ENCODE measurements at places on chromosomes 1 and 21.

GRCh38 chr1:156583821-156584622 lies 4.5 kb downstream of the TTC24 start:
- peak; percentile 84 for DNase-seq

- no peak for DNase-seq
Observed at GRCh38 chr1:85570446-85571180, 9.9 kb upstream of the CCN1 start.

DNA sequence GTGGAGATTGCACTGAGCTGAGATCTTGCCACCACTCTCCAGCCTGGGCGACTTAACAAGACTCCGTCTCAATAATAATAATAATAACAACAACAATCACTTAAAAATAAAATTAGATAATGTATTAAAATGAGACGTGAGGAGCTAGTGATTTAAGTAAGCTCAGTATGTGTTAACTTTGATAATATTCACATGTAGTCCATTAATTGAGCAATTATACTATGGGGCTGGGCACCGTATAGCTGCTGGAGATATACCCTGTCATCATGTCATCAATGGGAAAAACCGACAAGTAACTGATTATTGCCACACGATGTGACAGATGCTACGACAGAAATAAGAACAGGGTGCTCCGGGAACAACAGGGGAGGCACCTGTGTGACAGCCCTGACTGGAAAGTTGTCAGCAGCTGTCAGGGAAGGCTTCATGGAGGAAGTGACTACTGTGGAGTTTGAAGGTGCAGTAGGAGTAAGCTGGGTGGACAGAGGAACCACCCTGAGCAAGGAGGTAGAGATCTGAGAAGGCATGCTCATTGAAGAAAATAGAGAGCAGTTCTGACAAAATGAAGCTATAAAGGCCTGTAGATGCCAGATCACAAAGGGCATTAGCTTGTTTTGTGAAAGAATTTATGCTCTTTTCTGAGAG lies 924 bp upstream of the CAMSAP2 start:
- DNase-seq, result no peak

GRCh38 chr1:193537266-193538002 lies 351.0 kb upstream of the B3GALT2 start:
- DNase-seq, result no peak

- DNase-seq, result no peak
Observed at GRCh38 chr1:39635205-39635870, 4.1 kb downstream of the HEYL start.

DNA sequence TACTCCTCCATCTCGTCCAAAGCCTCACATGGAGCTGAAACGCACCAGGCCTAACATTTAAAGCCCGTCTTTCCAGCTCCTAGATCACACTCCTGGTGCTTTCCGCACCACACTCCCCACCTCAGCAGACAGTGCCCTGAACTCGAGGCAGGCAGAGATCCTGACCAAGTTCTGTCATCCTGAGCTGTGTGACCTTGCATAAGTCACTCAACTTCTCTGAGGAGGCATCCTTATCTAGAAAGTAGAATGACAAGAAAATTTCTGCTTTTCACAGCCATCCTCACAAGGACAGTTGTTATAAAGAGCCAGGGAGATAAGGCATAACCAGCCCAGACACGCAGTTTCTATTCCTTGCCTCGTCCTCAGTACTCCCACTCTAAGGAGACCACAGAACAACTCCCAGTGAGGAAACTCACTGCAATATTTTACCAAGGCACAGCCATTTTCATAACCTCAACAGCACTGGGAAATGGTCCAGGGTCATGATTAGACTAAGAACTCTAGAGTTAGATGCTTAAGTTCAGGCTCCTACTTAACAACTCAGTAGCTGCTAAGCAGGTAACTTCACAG lies 3.1 kb downstream of the LRP8 start:
- no peak for DNase-seq

DNA sequence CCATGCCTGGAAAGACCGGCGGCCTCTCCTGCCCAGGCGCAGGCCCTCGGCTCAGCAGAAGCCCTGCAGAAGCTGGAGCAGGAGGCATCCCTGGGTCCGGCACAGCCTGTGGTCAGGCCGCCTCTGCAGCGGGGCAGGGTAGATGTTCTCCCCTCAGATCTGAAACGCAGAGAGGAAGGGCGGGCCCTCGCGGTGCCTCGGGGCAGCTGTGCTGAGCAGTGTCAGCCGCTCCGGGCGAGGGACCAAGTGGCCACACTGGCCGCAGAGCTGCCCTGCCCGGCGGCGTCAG lies 175.3 kb upstream of the ARHGEF16 start:
- DNase-seq, result no peak

DNA sequence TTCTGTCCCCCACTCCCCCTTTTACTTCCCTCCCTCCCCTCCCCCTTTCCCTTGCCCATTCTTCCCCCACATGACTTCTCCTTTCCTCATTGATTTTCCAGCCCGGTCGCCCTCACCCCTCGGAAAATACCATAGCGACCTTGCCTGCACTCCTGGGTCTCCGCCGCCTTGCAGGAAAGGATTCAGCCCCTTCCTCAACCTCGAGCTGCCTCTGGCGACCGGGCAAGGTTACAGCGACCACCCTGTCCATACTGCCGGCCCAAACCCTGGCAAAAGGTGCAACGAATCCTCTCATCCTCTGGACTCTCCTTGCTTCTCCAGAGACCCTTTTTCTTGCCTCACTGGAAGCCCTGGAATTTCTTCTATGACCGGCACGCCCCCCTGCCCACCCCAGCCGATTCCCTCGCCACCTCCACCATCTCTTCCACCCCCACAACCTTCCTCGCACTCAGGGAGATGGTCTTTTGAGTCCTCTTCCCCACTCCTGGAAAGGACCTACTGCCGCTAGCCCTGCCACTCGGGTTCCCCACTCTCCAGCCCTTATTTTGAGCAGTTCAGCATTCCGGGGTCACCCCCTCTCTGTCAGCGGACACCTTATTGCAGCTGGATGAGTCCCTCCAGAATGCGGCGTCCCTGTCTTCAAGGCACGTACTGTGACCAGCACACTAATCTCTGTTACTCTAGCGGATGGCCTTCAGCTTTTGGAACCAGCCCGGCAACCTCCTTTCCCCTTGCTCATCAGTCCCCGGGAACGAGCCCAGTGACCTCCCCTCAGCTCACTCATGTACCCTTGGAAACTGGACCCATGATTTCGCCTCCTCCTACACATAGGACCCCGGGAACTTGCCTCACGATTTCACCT lies 846 bp downstream of the NSUN4 start:
- no peak for DNase-seq

DNA sequence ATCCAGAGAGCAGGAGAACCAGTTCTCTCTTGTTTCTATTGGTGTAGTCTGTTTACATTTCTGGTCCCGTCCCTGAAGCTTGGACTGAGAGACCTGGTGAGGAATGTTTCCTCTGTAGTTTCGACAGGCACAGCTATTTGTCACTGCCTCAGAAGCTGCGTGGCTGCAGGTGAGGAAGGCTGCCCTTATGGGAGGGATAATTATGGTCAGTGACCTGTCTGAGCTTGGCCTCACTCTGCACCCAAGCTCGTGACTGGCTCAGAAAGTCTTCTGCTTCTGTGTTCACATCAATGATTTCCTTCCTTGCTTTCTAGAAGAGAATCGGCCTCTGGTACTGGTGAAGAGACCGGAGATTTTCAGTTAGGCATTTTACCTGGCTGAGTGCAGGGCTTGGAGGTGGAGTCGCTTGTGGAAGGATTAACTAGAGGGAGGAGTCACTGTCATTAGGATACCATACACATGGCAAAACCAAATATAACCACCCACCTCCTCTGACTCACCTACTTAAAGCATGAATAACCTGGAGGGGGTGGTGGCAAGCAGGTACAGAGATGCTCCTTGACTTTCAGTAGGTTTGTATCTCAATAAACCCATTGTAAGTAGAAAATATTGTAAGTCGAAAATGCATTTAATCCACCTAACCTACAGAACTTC lies 19.9 kb upstream of the WDR26 start:
- no peak for DNase-seq

DNA sequence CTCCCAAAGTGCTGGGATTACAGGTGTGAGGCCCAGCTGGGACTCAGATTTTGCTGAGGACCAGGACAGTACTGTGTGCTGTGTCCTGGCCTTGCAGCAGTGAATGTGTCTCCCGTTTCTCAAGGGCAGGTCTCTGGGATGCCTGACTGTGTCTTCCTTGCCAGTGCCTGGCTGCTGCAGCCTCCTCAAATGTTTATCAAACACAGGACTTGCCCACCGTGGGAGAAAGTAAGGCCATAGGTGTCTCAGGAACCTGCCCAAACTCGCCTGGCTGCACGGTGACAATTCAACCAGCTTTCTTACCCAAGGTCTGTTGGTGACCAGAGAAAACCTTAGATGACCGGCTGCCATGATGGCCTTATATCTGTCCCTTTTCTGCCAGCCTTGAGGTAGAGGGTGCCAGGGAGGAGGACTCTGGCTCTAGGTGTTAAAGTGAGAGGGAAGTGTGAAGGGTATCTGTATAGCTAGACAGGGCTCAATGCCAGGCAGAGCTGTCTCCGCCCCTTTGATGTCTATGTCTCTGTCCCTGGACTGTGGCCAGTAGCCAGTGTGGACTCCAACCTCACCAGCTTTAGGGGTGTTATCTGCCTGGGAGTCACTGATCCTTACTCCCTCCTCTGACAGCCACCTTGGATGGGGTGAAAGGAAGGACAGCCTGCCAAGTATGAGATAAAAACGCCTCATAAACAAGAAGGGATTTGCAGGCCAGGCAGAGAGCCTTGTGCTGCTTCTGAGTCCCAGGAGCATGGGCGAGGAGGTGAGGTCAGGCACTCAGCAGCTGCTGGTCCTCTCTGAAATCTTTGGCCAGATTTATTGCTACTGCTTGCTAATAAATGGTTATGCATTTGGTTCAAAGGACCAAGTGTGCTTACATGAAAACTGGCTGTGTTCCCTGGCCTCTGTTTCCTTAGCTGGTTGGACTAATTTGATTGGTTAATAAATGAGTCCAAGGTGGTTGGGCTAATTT lies 22.3 kb downstream of the IL6R start:
- DNase-seq, result no peak
